ENCODE measurements at places on chromosomes 7 and 10. TPM values are rescaled to one million over a fixed set of nuclear protein-coding genes. Genes with fewer than 3 reads are reported as not detected.

Gene ITIH2
- total RNA-seq: not detected

Gene SPDYE16
- total RNA-seq: not detected

Gene OPN4
- not detected for total RNA-seq

Gene GIMAP6
- 89.9 TPM for total RNA-seq

Gene TDRD1
- total RNA-seq: not detected

Gene ACHE
- 0.54 TPM for total RNA-seq

Gene SEM1
- 26.7 TPM for total RNA-seq

Gene CRPPA
- total RNA-seq: 1.4 TPM

Gene MMRN2
- total RNA-seq: 199 TPM

Measured in mammary microvascular endothelial cell (primary cell).